Thoracic aorta (tissue), 2 donors: ENCODE measurements at places on chromosomes 11 and 22.
A peak's percentile ranks its signal among the peaks of the same experiment; 100 is the strongest.

- no peak overlapping the region for H3K4me3 ChIP-seq
- H3K4me1 ChIP-seq = peaks cover 5% of the 10 kb centered on the region
- DNase-seq = no peak
- no peaks in the 10 kb centered on the region for H3K36me3 ChIP-seq
Measured at GRCh38 chr11:44972746-44973435, 22.2 kb upstream of the TP53I11 start.

GRCh38 chr11:21426931-21427330, 757.5 kb downstream of the NELL1 start:
- no peak overlapping the region for H3K4me3 ChIP-seq
- H3K27ac ChIP-seq = no peak overlapping the region
- H3K4me1 ChIP-seq = no peaks in the 10 kb centered on the region
- DNase-seq = no peak
- no peaks in the 10 kb centered on the region for H3K36me3 ChIP-seq

DNA sequence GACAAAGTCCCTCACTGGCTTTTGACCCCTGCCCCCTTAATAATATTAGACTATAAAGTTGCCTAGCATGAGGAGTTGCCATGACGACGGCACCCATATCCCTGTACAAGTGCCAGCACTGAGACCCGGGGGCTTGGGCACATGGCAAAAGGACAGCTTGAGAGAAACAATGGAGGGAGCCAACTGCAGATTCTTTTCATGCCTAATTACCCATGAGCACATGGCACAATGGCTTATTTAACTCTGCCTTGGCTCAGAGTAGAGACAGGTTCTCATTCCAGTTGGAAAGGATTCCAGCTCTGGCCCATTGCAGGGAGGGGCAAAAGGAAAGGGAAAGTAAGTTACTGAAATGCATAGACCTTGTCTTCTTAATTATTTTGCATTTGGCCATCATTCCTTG, 261.2 kb upstream of the UBASH3B start:
- no peaks in the 10 kb centered on the region for H3K36me3 ChIP-seq
- H3K4me1 ChIP-seq = peaks cover 21% of the 10 kb centered on the region
- peak overlapping the region; percentile 43 for H3K27ac ChIP-seq
- DNase-seq = no peak
- H3K4me3 ChIP-seq = no peak overlapping the region

GRCh38 chr11:92854952-92855351, 114.5 kb upstream of the MTNR1B start:
- no peak overlapping the region for H3K27ac ChIP-seq
- H3K4me1 ChIP-seq = peaks cover 29% of the 10 kb centered on the region
- no peaks in the 10 kb centered on the region for H3K27me3 ChIP-seq
- no peak for DNase-seq

GRCh38 chr11:128570632-128571031, 16.7 kb downstream of the ETS1 start:
- H3K27ac ChIP-seq = no peak overlapping the region
- H3K4me3 ChIP-seq = no peak overlapping the region
- H3K27me3 ChIP-seq = no peaks in the 10 kb centered on the region
- peaks cover 2% of the 10 kb centered on the region for H3K4me1 ChIP-seq
- H3K36me3 ChIP-seq = no peaks in the 10 kb centered on the region
- no peak for DNase-seq

DNA sequence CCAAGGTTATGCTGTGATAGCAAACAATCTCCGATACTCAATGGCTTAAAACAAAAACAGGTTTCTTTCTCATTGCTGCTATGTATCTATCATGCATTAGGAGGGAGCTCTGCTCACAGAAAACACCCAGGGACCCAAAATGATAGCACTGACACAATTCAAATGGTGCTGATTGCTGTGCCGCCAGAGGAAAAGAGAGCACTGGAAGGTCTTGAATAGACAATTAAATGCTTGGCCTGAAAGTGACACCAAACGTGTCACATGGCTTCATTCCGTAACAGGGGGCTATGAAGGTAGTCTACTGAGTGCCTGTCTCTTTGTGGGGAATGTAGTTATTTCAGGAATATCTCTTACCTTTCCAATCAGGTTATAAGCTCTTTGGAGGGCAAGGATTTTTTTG, 94.2 kb downstream of the FAR1 start:
- no peaks in the 10 kb centered on the region for H3K27me3 ChIP-seq
- H3K27ac ChIP-seq = no peak overlapping the region
- no peaks in the 10 kb centered on the region for H3K36me3 ChIP-seq
- H3K4me3 ChIP-seq = no peak overlapping the region
- no peak for DNase-seq

DNA sequence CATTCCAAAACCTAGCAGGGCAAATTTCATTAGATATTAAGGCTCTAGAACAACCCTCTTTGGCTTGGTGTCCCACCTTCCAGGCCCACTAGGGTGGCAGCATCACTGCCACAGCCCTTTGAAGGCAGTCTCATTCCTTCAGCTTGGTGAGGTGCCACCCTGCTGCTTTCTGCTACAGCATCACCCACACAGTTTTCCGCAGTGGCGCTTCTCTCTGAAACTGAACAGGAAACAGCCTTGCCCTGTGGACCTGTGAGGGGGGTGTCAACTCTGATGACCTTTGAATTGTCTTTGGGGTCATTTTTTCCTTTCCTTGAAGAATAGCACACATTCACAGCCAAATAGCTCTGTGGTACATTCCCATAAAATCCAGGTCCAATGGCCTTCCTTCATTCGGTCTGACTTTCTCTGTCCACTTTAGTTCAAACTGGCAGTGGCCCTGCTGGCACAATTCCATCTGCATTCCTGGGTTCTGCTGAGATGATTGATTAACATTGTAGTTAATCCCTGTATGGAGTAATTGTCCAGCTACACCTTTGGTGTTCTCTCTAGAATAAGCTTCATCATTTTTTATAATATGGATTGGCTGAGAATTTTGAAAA, 251.9 kb upstream of the FAT3 start:
- peaks cover 20% of the 10 kb centered on the region for H3K4me1 ChIP-seq
- no peak for DNase-seq
- no peak overlapping the region for H3K4me3 ChIP-seq
- no peaks in the 10 kb centered on the region for H3K36me3 ChIP-seq
- no peaks in the 10 kb centered on the region for H3K27me3 ChIP-seq

- no peaks in the 10 kb centered on the region for H3K27me3 ChIP-seq
- no peaks in the 10 kb centered on the region for H3K36me3 ChIP-seq
- H3K4me3 ChIP-seq = no peak overlapping the region
- no peak overlapping the region for H3K27ac ChIP-seq
- peaks cover 4% of the 10 kb centered on the region for H3K4me1 ChIP-seq
Measured at GRCh38 chr11:76161261-76161961, 44.9 kb downstream of the WNT11 start.

DNA sequence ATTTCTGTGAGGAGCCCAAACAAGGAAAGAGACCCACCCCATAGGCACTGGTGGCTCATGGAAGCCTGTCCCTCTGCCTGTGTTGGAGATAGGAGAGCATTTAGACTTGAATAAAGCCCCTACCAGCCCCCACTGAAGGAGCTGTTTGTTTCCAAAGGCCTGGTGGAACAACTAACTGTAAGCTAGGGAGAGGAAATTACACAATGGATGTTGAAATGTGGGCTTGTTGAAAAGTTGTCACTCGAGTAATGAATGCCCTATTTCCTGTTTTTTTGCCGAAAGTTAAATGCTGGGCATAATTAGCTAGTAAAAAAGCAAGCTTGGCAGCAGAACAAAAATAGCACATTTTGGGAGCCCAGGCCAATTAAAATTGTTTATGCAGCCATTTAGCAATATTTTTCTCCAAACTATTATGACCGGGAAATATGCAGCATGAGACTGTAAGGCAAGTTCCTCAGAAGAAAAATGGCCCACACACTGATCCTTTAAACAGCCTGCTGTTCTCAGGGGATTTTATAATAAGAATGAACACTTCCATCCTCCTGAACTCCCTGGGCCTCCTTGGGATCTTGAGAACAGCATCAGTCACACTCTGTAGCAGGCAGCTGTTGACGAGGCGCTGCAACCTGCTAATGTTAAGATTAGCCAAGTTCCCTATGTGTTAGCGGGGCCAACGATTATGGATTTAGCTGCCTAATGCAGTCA, 38.6 kb upstream of the LMO2 start:
- H3K4me3 ChIP-seq = peak overlapping the region; percentile 20
- H3K27me3 ChIP-seq = no peaks in the 10 kb centered on the region
- no peaks in the 10 kb centered on the region for H3K36me3 ChIP-seq
- H3K27ac ChIP-seq = peak overlapping the region; percentile 54

GRCh38 chr11:88655656-88656055, 318.1 kb upstream of the CTSC start:
- H3K4me1 ChIP-seq = no peaks in the 10 kb centered on the region
- DNase-seq = no peak
- H3K4me3 ChIP-seq = no peak overlapping the region
- H3K27ac ChIP-seq = no peak overlapping the region

DNA sequence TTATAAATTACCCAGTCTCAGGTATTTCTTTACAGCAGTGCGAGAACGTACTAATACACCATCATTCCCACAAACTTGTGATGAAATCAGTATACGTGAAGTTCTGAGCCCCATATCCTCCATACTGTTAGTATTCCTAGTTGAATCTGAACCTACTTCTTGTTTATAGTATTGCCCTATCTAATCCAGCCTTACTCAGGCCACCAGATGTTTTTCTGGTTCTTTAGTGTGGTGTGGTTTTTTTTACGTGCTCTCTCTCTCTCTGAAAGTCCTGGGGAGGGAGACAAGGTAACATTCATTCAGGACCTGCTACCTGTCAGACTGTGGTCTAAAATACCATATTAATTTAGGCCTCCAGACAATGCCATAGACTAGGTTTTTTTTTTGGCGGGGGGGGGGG, 47.6 kb upstream of the TEAD1 start:
- DNase-seq = no peak
- no peaks in the 10 kb centered on the region for H3K4me1 ChIP-seq
- no peak overlapping the region for H3K27ac ChIP-seq
- H3K36me3 ChIP-seq = no peaks in the 10 kb centered on the region

DNA sequence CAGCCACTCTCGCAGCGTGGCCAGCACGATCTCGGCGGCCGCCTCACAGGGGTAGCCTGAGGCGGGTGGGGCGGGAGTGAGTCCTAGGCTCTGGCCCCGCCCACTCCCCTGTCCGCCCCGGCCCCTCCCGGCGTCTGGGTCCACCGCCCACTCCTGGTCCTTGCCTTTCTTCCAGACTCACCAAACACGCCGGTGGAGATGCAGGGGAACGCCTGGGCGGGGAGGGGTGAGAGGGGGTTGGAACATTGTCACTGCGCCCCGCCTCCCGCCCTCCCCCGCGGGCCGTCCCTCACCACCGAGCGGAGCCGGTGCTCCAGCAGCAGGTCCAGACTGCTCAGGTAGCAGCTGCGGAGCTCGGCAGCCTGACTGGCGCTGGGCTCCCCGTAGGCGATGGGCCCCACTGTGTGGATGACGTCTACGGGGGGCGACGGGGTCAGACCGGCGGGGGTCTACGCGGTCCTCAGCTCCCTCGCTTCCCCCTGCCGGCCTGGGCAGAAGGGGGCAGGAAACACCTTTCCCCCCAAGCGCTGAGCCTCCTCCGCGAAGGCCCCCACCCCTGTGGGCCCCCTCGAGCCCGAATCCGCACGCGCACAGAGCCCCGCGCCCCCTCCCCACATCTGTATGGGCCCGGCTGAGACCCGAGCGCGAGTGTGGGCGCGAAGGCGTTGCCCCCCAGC, 13.2 kb downstream of the OTUB1 start:
- peaks cover 12% of the 10 kb centered on the region for H3K4me1 ChIP-seq
- no peaks in the 10 kb centered on the region for H3K27me3 ChIP-seq
- peaks cover 15% of the 10 kb centered on the region for H3K36me3 ChIP-seq

GRCh38 chr11:70043482-70043881, 34.6 kb upstream of the ANO1 start:
- no peak overlapping the region for H3K4me3 ChIP-seq
- DNase-seq = no peak
- H3K36me3 ChIP-seq = no peaks in the 10 kb centered on the region

DNA sequence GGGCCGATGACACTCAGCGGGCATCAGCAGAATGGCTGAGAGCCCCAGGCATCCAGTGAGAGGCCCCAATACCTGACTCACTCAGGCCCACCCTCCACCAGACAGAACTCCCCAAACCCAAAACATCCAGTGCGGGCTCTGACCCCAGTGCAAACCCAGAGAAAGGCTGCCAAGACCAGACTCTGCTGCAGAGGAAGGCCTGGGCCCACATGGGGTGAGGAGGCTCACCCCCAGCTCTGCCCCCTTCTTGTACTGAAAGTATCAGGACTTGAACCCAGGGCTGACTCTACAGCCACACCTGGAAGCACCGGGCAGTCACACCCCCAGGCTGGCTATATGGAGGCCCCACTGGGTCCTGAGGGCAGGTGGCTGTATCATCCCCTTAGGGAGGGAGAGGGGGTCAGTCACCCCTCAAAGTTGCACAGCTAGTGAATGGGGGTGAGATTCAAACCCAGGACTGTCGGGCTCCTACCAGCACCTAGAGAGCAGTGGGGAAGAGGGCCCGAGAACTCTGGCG, 49.3 kb downstream of the IGLL1 start:
- H3K27ac ChIP-seq = no peak overlapping the region
- no peaks in the 10 kb centered on the region for H3K36me3 ChIP-seq
- no peak for DNase-seq
- H3K4me1 ChIP-seq = no peaks in the 10 kb centered on the region
- H3K27me3 ChIP-seq = no peaks in the 10 kb centered on the region
- no peak overlapping the region for H3K4me3 ChIP-seq

GRCh38 chr11:34426766-34427185, 12.0 kb upstream of the CAT start:
- no peaks in the 10 kb centered on the region for H3K4me1 ChIP-seq
- no peaks in the 10 kb centered on the region for H3K27me3 ChIP-seq
- H3K27ac ChIP-seq = no peak overlapping the region
- H3K4me3 ChIP-seq = no peak overlapping the region
- H3K36me3 ChIP-seq = no peaks in the 10 kb centered on the region
- no peak for DNase-seq

DNA sequence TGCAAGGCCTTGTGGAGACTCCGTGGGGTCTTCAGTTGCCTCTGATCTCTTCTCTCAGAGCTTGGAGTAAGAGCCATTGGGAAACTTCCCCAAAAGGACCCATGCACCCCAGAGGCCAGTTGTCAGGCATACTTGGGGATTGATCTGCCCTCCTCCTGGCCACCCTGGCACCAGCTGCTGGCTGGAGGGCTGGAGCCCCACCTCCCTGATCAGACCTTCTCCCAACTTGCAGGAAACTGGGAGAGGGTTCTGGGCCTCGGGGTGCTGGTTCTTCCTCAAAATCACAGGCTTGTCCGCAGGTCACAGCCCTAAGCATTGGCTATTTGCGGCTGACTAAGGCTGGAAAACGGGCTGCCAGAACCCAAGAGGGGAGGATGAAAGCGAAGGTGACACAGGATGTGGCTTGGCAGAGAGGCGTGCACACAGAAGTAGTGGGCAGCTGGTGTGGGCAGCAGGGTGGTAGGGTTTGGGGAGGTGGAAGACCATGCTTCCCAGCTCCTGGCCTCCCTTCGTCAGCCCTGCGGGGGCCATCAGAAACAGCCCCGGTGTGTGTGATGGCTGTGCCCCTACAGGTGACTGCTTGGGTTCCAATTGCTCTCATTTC, 1.3 kb upstream of the DGKZ start:
- no peaks in the 10 kb centered on the region for H3K27me3 ChIP-seq
- H3K4me3 ChIP-seq = peak overlapping the region; percentile 62
- no peak for DNase-seq
- H3K27ac ChIP-seq = peak overlapping the region; percentile 44
- H3K4me1 ChIP-seq = peaks cover 13% of the 10 kb centered on the region
